Occipital lobe (tissue), 3 donors: ENCODE measurements at places on chromosomes 1 and 21. TPM values are rescaled to one million over a fixed set of nuclear protein-coding genes. Genes with fewer than 3 reads are reported as not detected.

HOOK1 gene
- total RNA-seq, result 16.8 TPM

TCHH gene
- total RNA-seq, result not detected

COQ8A gene
- 18.2 TPM for total RNA-seq

BSND gene
- total RNA-seq, result not detected

TMEM52 gene
- 1.1 TPM for total RNA-seq

UBXN10 gene
- 1.6 TPM for total RNA-seq

SPATA46 gene
- not detected for total RNA-seq

ATP1A2 gene
- total RNA-seq, result 47.1 TPM

CD53 gene
- 13.1 TPM for total RNA-seq

CDCA8 gene
- 0.31 TPM for total RNA-seq

CENPF gene
- total RNA-seq, result 15.6 TPM

OVAAL gene
- not detected for total RNA-seq

LMOD1 gene
- total RNA-seq, result 0.47 TPM

MAN1C1 gene
- 8.6 TPM for total RNA-seq

TEKT2 gene
- 9.2 TPM for total RNA-seq

NPPB gene
- total RNA-seq, result 0.47 TPM

PIGM gene
- 9.5 TPM for total RNA-seq

PEAR1 gene
- 0.31 TPM for total RNA-seq

CDC73 gene
- 48.7 TPM for total RNA-seq

TMIGD3 gene
- total RNA-seq, result 2.0 TPM

KRTAP19-6 gene
- total RNA-seq, result not detected

EXO1 gene
- 3.4 TPM for total RNA-seq

ATPAF1 gene
- 37.7 TPM for total RNA-seq

DISP1 gene
- 12.2 TPM for total RNA-seq

LCE7A gene
- total RNA-seq, result not detected

LRRC71 gene
- 0.16 TPM for total RNA-seq

ERG gene
- total RNA-seq, result 1.2 TPM

RBP7 gene
- not detected for total RNA-seq

SPATA45 gene
- not detected for total RNA-seq

TTLL7 gene
- total RNA-seq, result 215 TPM

NFIA gene
- total RNA-seq, result 41.5 TPM

COL24A1 gene
- 0.78 TPM for total RNA-seq

CRP gene
- 0.31 TPM for total RNA-seq

NMNAT2 gene
- total RNA-seq, result 41.5 TPM

CNST gene
- 32.4 TPM for total RNA-seq

FAAH gene
- 22.5 TPM for total RNA-seq

CYP2J2 gene
- 0.47 TPM for total RNA-seq

LINGO4 gene
- total RNA-seq, result not detected

P3H1 gene
- 10.9 TPM for total RNA-seq

ANKRD34A gene
- total RNA-seq, result 2.2 TPM

TAS1R1 gene
- total RNA-seq, result not detected

SPATA17 gene
- 4.7 TPM for total RNA-seq
